EH (cell line): ENCODE measurements at places on chromosomes 13 and 19.

DNA sequence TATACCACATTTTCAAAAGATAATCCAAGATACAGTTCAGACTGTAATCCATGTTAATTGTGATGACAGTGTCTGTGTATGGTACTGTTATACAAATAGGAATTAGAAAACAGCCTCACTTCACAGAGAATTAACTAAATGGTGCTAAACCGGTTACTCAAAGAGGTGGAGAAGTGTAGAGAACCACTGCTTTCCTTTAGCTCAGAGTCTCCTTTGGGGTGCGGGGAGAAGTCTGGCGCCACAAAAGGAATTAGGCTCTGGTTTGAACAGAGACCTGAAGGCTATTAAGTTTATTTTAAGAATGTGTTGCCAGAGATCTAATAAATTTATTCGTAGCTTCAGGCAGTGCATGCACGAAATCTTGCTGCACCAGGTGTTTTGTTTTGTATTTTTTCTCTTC, 65.8 kb downstream of the FREM2 start:
- DNase-seq = no peak

DNA sequence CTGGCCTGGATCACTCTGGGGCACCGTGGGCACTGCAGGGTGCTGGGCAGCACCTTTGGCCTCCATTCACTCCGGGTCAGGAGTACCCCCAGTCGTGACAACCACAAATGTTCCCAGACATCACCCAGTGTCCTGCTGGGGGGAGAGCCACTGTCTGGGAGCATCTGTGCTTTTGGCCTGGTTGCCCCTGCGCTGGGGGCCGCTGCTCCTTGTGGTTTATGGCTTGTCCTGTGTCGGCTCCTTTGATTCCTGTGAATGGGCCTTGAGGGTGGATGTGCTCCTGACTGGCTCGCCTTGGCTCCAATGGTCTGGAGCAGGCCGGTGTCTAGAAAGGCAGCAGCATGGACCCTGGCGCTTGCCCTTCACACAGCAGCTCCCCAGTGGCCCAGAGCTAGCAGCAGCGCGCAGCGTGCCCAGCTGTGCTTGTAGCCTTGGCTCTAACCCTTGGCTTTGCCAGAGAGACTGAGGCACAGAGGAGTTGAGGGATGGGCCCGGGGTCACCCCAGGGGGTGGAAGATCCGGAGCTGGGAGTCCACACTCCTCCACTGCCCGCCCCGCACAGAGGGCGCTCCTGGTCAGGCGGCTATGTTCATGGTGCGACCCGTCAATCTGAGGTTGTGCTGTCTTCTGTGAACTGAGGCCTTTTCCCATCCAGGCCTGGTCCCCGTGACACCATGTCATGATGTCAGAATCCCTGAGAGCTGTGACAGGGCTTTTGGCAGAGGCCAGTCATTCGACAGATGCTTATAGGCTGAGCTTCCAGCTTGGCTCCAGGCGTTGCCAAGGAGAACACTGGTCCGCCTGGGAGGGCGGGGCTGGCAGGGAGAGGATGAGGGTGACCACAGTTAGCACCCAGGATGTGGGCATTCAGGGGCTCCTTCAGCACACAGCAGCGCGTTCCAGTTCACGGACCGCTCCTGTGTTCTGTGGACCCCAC, 4.1 kb downstream of the DAZAP1 start:
- DNase-seq = peak; percentile 40

GRCh38 chr13:104414771-104415170, 1348.6 kb upstream of the SLC10A2 start:
- DNase-seq = no peak

GRCh38 chr13:93628136-93628797, 401.7 kb downstream of the GPC6 start:
- DNase-seq = no peak

DNA sequence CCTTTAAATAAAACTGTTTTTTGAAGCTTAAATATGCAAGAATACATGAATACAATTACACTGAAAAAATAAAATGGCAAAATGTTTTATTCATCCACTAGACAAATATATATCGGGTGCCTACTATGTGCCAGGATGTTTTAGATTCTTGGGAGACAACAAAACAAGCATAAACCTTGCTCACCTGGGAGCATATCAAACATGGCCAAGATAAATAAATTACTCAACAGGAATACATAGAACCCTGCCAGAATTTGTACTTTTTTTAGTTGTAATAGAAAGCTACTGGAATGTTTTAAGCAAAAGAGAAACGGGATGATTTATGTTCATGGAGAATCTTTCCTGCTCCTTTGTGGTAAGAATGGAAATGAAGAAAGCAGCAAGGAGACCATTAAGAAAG, 2358.5 kb upstream of the PCDH20 start:
- no peak for DNase-seq
